ENCODE measurements at places on chromosomes 1 and 21.

DNA sequence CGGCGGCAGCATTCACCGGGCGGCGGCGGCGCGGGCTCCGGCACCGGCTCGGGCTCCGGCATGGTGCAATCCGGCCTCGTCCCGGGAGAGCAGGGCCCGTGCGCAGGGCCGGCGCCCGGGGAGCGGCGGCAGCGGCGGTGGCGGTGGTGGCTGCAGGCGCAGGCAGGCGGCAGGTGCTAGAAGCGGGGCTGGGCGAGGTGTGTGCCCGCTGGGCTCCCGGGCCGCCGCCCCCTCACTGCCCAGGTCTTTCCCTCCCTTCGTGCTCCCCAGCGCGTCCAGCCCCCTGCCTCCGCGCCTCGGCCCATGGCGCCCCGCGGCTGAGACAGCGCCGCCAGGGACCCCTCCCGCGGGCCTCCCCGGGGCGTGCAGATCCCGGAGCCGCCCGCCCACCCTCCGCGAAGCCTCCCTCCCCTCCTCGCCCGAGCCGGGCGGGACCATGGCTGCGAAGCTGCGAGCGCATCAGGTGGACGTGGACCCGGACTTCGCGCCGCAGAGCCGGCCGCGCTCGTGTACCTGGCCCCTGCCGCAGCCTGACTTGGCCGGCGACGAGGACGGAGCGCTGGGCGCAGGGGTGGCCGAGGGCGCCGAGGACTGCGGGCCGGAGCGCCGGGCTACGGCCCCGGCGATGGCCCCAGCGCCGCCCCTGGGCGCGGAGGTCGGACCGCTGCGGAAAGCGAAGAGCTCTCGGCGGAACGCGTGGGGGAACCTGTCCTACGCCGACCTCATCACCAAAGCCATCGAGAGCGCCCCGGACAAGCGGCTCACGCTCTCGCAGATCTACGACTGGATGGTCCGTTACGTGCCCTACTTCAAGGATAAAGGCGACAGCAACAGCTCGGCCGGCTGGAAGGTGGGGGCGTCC lies 492 bp downstream of the FOXO6 start:
- no peak for DNase-seq

DNA sequence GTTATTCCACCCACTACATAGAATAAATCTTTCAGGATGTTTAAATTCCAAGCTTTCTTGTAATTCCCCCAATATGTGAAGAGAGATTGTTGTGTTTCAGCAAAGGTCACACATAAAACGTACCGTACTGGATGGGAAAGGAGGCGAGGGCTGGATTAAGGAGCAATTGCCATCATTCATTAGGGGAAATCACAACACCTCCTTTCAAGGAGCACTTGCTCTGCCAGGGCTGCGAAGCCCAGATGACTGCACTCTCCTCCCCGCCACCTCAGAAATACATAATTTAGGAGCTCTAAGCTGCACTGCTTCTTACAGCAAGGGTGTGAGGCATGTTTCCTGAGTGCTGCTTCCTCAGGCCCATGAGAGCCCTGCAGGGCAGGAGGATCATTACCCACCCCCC lies 29.6 kb downstream of the MATN1 start:
- DNase-seq: no peak

DNA sequence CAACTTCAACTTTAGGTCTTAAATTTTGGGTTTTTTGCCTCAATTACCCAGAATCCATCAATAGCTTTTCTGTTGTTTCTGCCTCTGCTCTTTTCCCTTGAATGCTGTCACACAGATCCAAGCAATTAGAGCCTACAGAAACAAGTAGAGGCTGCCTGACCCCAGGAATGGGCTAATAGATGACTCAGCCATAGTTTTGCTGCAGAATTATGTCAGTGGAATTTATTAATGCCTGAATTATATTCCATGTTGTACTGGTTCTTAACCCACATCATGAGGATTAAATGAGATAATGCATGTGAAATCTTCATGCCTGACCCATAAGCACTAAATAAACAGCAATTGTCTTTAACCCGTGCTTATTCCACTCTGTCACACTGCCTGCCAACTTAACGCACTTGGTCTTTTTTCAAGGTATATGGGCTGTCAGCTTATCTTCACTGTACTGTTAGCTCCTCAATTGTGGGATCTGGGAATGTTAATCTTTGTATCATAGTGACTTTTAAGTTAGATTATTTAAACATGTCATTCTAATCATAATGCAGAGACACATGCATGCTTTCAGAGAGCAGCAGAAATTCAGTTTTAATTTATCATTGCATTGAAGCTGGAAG lies 213.3 kb downstream of the ROR1 start:
- peak; percentile 67 for DNase-seq

DNA sequence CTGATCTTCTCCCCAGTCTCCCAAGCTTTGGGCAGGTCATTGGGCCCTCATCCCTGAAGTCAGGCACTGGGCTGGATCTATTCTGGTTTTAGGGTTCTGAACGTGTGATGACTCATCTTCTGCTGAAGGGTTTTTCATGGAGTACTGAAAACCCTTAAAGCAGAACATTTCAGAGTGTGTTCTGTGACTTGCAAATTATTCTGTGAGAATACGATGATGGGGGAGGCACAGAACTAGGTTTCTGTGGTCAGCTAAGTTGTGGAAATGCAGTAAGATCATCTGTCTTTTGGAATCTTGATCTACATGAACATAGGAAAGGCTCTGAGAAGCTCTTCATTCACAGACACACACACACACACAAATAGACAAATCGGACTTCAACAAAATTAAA lies 46.2 kb downstream of the NAV1 start:
- peak; percentile 53 for DNase-seq

GRCh38 chr1:156496211-156496761 lies 4.3 kb downstream of the MEF2D start:
- DNase-seq: peak; percentile 36

DNA sequence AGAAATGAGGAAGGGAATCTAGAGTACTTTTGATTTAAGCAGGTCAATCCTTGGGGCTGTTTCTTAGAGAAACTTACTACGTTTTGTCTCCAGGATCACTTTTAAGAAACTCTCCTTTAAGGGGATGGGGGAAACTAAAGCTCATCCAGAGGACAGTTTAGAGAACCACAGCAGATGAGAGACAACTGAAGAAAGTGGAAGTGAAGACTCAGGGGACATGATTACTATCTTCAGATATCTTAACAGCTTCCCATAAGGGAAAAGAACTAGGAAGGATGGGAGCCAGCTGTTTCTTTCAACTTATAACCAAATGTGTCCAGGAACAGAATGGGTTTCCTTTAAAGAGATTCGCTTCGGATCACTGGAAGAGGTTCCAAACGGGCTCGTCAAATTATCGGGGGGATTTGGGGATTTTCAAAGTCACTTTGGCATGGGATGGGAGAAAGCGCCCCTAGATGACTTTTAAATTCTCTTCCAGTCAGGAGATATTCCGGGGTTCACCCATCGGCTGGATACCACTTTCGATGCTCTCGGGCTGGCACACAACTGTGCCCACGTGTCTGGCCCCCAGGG lies 1.2 kb downstream of the SCMH1 start:
- DNase-seq: peak; percentile 24

GRCh38 chr21:39363607-39364555 lies 15.0 kb upstream of the HMGN1 start:
- DNase-seq: no peak

- no peak for DNase-seq
Observed at GRCh38 chr1:9887070-9887469, 23.0 kb downstream of the CTNNBIP1 start.

GRCh38 chr1:221449801-221450470 lies 292.0 kb downstream of the DUSP10 start:
- DNase-seq: peak; percentile 46

DNA sequence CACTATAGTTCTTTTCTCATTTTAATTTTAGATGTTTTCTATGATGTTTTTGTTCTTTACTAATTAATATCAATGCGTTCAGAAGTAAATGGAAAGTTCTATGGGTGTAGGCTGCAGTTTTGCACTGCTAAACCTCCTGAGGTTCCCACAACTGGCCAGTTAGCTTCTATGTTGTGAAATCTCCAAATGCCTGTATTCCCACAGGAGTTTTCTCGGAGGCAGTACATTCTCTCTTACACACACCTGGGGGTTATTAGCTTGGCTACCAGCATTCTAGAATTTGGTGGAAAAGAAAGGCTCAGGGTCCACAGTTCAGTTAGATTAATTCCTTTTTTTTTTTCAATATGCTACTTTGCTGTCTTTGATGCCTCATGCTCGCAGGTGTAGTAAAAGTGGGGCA lies 216.9 kb upstream of the NRIP1 start:
- DNase-seq: no peak

DNA sequence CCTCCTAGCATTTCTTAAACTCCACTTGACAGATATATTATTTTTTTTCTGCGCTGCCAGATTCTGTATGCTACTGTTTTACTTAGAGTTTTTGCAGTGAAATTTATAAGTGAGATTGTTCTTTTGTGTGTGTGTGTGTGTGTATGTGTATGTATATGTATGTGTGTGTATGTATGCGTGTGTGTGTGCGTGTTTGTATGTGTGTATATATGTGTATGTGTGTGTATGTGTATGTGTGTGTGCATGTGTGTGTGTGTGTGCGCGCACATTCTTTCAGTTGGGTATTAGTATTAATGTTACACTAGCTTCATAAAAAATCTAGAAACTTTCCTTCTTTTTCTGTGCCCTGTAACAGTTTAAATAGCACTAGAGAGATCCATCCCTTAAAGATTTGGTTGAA lies 152.6 kb upstream of the CSF3R start:
- no peak for DNase-seq

DNA sequence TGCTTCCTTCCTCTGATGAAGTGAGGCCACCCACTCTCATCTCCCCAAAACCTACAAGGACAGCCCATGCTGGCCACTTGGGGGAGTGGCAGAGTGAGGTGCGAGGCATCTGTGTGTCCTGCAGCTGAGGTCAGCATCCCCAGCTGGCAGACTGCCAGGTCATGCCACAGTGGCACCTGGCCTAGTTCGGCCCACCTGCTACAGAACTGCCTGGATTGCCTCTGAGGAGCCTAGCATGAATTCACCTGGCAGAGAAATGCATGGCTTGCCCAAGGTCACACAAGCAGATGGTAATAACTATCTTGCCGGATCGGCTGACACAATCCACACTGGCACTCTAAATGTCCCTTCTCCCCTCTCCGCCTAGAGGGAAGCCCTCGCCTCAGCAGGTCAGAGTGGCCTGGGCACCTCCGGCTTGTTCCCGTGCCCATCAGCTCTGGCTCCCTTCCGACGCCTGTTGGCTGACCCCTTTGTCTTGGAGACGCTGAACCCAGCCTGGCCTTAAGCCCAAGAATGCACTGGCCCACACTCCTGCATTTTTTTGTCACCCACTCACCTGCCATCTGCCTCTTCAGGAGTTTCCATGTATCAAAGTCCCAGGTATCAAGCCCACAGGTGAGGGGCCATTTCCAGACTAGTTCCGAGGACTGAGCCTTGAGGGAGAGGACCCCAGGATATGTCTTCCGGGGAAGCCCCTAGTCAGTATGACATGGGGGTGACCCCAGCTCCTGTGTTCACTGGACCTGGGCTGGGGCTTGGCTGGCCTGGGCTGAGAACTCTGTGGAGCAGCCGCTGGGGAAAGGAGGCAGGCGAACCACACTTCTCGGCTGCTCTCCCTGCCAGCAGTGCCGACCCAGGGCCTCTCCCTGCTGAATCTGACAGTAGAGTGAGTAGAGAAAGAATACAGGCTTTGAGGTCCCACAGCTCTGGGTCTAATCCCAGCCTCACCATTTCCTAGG lies 21.7 kb downstream of the ECE1 start:
- no peak for DNase-seq

GRCh38 chr1:19437891-19438294 lies 47.4 kb downstream of the CAPZB start:
- no peak for DNase-seq

DNA sequence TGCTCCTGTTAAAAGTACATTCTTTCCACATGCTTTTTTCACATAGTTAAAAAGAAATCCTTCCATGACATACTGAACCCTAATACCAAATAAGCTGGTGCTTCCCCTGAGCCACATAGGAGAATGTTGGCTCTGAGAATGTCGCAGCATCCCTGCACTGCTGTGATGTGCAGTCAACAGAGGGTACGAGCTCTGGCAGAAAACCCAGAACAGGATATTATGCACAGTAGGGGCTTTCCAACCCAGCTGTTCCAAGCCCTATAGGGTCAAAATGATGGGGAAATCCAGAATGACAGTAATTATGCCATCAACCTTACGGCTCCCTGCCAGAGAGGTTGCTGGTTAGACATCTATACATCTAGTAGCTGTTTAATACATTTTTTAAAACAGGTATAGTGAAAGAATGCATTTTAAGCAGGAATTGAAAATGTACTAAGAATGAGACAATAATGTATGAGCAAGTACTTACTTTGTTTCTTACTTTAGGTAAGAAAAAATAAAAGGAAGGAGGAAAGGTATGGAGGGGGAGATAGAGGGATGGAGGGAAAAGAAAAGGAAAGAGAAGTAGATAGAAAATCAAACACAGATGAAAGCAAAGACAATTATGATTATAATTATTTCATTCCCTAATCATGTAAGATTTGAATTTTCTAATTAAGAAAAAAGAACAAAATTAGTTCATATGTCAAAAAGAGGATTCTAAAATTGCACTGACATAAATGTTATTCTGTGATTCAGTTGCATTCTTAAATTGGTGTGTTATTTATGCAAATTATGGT lies 126.0 kb downstream of the NR5A2 start:
- no peak for DNase-seq

DNA sequence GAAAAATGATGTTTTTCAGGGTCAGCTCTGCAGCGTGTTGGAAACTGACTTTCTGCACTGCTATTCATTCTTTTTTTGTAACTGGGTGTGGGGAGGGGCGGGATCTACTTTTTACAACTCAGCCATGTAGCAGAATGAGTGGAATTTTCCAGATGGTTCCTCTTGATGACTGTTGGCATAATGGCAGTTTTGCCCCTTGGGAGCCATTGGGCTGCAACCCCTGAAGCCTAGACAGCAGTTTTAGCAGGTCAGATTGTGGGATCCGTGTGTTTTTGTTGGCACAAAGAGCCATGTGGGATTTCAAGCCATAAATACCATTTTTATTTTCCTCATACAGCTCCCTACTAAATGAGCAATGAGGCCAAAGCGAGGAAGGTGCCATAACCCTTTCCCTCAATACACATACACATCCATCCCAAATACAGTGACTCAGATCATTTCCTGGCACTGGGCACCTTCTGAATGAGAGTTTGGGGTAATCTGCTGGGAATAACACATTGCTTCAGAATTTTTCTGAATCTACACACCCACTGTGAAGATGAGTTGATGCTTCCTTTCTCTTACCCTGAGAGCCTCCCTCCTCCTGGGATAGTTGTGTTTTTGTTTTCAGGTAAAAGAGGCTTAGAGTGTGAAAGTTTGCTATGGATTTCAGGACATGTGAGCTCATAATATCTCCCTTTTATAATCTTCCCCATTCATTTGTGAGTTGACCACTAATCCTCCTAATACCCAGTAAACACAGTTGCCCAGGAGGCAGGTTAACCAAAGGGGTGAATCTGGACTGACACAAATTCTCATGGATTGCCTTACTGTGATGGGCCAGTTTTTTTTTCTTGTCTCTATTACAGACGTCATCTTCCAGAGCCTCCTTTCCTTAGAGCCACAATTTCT lies 13.1 kb downstream of the S100A10 start:
- DNase-seq: peak; percentile 86

GRCh38 chr1:101929343-101929742 lies 67.4 kb downstream of the OLFM3 start:
- DNase-seq: no peak

All from EL (cell line).